ENCODE measurements at places on chromosomes 12 and 14.
A peak's percentile ranks its signal among the peaks of the same experiment; 100 is the strongest.

GRCh38 chr12:32016680-32017482 is 57.7 kb downstream of the RESF1 start:
- no peak for DNase-seq

DNA sequence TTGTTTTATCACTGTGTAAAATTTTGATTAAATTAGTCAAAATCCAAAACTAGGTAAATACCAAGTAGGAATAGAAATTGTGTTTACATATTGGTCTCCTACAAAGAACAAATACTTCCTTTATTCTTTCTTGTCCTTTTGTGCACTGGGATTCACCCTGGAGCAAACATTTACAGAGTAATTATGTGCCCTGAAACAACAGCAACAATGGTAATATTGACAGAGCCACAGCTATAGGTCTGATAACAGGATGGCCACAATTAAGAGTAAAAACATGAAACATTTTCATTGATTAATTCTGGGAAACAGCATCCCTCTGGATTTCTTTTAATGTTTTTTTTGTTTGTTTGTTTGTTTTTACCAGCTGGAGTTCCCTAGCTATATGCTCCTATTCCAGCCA is 61.2 kb downstream of the SLC38A6 start:
- no peak for DNase-seq

DNA sequence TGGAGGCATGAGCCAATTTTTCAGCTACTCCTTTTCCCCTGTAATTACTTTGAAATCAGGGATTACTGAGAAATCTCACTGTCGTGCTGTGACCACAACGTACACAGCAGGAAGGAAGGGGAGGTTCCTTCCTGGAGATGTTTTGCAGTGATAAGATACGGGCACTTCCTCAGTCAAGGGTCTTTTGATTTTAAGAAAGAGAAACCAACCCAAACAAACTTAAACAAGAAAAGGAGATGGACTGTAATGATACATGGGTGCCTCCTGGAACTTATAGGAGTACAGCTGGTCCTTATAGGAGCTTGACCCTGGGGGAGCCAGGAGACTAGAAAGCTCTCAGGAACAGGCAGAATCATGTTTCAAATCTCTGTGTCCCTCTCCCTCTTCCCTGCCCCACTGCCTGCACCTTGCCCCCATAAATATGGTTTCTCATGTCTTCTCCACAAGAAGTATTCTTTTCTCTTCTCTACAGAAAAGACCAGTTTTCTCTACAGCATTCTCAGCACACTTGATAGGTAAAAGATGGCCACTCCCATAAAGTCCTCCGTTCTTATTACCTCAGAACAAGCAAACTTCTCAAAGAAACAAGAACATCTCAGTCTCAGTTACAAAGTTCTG is 281.1 kb upstream of the AMIGO2 start:
- no peak for DNase-seq

GRCh38 chr14:51370758-51371386 is 130.8 kb downstream of the TMX1 start:
- DNase-seq: no peak

- no peak for DNase-seq
These were observed 1.5 kb downstream of the L3HYPDH start for GRCh38 chr14:59482541-59483331.

- no peak for DNase-seq
These were observed 294.1 kb upstream of the FLRT2 start for GRCh38 chr14:85235868-85236267.

DNA sequence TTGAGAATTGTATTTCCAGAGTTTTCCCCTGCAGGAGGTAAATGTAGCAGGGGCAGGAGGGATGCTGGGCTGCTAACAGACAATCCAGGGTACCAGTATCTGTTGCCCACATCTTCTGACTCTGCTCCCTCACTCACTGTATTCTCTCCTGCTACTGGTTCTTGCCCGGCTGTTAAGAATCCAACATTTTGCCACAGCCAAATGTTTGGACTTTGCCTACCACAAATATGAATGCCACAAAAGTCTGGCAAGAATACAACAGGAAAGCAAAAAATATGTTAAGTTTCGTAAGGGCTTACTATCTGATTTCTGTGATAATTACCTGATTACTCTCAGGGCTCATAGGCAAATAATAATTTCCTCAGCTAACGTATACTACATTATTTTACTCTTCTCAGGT is 160.0 kb downstream of the BCAT1 start:
- no peak for DNase-seq

DNA sequence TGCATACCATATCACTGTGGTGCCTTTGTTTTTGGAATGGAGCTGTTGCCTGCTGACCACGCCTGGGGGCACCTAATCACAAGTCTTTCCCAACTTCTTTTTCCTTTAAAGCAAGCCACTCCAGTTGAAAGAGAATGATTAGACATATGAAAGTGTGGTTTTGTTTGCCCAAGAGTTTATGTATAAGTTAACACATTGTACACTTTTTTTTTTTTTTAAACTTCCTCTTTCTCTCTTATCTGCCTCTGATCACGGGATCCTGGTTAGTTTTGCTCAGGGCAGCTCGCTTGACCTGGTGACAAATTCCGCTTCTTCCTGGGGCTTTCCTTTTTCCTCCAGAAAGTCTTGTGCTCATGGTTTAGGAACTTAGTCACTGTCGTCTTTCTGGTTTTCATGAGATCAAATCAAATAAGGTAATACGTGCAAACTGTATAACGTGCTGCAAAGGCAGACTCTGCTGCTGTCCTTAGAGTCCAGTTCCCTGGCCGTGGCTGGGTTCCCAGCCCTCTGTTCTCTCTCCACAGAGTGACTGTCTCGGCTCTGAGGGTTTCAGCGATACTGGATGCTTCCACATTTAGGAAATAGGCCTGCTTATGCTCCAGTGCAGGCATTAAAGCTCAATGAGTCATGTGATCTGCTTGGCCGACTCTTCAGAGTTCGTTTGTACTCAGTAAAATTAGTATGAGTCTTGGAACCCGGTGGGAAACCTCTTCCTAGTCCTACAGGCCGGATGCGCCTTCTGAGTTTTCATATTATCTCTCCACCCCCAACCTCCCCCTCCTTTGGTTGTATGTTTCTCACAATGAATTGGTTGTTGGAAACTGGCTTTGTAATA is 15.2 kb downstream of the RASSF3 start:
- no peak for DNase-seq

GRCh38 chr12:57630891-57631433 is 2.0 kb downstream of the B4GALNT1 start:
- DNase-seq: no peak

- DNase-seq: no peak
These were observed 25.4 kb downstream of the HSPB8 start for GRCh38 chr12:119204131-119204530.

GRCh38 chr14:93906341-93907329 is 20.5 kb upstream of the FAM181A start:
- no peak for DNase-seq

DNA sequence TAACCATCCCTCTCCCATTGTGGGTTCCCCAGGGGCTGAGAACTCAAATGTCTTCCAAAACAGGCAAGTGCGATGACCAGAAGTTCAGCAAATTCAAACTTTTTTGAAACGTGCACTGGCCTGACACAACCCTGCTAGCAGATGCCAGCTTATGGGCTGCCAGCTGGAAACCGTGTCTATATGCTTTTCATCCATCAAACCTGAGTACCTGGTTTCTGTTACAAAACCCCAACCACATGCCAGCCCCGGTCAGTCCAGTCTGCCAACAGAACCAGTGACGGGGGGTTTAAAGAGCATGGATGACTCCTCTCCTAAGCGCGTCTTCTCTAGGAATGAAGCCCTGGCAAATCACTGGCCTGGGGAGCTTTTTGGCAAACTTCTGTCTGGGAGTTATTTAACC is 189.7 kb downstream of the TTC7B start:
- DNase-seq: no peak

- no peak for DNase-seq
These were observed 23.8 kb upstream of the ATP5MC2 start for GRCh38 chr12:53699678-53700025.

- DNase-seq: no peak
These were observed 2.0 kb upstream of the PPFIBP1 start for GRCh38 chr12:27521981-27522380.

DNA sequence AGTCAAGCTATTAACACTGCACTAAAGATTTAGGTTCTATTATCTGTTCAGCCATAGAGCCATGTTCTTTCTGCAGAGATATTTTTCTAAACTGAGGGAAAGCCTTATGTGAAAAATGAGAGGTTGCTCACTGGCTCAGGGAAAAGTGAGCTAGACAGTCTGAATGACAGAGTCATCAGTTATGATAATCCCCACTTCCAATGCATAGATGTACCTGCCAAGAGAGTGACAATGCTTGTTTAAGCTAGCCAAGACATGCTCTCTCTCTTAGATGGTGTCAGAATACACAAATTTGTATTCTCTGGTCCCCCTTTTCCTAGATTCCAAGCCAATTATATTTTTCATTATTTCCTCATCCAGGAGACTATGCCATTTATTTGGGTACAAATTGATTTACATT is 176.9 kb upstream of the FRMD6 start:
- DNase-seq: no peak

DNA sequence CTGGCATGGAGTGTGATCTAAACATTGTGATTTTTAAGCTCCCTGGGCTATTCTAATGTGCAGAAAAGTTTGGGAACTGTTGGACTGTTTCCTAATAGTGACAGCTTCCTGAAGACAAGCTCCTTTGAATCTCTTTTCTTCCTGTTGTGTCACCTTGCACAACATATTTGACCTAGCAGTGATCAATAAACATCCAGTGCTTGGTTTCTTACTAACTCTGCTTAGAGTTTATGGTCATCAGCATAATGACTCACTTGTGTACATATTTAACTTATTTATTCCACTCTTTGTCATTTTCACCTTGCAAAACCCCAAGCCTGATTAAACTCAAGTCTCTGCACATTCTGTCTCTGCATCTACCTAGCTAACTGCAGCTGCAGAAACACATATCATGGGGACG is 27.3 kb upstream of the TBC1D30 start:
- no peak for DNase-seq

- DNase-seq: no peak
These were observed 74.4 kb downstream of the ALG10B start for GRCh38 chr12:38391007-38391406.

GRCh38 chr12:87511371-87511770 is 517.8 kb downstream of the C12orf50 start:
- no peak for DNase-seq

DNA sequence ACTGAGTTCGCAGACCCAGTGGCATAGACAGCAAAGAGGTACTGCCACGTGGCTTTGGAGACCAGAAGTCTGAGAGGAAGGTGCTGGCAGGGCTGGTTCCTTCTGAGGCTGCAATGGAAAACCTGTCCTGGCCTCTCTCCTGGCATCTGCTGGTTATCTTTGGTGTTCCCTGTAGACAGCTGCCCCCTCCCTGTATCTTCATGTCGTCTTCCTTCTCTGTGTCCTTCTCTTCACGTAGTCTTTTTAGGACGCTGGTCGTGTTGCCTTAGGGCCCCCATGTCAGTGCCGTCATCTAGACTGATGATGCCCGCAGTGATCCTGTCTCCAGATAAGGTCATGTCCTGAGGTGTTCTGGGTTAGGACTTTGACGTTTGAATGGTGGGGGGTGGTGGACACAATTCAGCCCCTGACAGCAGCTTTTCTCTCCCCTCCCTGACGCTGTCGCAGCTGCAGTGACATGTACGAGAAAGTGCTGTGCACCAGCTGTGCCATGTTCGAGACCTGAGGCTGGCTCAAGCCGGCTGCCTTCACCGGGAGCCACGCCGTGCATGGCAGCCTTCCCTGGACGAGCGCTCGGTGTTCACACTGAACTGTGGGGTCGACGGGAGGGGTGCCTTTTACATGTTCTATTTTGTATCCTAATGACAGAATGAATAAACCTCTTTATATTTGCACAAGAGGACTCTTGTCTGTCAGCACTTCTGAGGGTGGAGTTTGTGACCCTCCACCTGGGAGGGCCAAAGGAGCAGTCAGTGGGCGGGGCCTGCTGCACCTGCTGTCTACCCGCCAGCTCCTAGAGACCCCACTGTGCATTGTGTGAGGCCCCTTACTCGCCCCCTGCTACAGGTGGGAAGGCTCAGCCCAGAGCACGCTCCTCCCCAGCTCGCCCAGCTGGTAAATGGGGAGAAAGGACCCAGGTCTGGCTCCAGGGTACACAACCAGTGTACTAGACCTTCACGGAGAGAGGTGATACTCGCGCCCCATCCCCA is 6.3 kb downstream of the SIVA1 start:
- no peak for DNase-seq

GRCh38 chr12:105053116-105053572 is 31.1 kb downstream of the ALDH1L2 start:
- DNase-seq: no peak

DNA sequence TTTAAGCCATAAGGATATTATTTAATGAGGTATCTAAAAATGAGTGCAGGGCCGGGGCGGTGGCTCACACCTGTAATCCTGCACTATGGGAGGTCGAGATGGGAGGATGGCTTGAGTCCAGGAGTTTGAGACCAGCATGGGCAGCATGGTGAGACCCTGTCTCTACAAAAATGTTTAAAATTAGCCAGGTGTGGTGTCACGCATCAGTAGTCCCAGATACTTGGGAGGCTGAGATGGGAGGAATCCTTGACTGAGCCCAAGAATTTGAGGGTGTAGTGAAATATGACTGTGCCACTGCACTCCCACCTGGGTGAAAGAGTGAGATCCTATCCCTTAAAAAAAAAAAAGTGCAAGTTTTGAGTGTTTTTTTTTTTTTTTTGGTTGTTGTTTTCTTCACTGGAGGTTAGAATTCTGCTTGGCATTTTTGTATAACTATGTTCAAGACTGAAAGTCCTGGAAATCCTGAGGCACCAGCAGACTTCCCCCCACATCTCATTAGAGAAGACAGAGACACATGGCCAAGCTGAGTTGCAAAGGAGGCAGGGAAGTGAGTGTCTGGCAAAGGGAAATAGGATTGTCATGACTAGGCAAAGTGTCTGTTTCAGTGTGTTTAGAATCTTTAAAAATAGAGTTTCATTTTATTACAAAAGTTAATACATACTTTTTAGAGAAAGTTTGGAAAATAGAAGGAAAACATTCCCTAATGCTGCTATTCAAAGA is 53.5 kb upstream of the DUSP6 start:
- no peak for DNase-seq

DNA sequence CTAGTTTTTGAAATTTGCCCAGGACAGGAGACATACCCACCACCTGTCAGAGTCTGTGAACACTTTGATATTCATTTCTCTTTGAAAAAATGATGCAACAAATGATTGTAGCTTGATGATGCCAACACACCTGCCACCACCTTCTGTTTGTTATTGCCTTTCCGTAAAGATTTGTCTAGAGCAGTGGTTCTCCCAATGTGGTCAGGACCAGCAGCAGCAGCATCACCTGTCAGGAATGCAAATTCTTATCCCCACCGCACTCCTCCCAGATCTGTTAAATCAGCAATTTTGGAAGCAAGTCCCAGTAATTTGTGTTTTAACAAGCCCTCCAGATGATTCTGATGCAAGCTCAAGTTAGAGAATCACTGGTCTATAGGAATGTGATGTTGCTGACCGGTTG is 9.9 kb downstream of the CCDC175 start:
- DNase-seq: peak; percentile 1

DNA sequence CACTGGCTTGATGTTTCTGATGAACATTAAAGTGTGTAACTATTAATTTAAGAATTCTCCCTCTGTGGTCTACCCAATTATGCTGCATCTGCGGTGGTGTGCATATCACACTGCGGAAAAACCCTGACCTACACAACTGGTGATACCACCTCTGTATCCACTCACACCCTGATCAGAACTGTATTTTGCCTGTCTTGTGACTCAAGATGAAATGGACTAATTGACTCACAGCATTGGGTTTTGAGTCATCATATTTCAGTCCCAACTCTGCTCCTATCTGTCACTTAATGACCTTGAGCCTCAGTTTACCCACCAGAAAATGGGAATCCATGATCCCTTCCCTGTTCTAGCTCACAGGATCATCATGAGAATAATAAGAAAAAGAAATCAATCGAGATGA is 65.6 kb downstream of the NUAK1 start:
- no peak for DNase-seq

Data from cerebellar nuclear complex (tissue), 1 donor.